ENCODE measurements at places on chromosomes 6 and 20.

DNA sequence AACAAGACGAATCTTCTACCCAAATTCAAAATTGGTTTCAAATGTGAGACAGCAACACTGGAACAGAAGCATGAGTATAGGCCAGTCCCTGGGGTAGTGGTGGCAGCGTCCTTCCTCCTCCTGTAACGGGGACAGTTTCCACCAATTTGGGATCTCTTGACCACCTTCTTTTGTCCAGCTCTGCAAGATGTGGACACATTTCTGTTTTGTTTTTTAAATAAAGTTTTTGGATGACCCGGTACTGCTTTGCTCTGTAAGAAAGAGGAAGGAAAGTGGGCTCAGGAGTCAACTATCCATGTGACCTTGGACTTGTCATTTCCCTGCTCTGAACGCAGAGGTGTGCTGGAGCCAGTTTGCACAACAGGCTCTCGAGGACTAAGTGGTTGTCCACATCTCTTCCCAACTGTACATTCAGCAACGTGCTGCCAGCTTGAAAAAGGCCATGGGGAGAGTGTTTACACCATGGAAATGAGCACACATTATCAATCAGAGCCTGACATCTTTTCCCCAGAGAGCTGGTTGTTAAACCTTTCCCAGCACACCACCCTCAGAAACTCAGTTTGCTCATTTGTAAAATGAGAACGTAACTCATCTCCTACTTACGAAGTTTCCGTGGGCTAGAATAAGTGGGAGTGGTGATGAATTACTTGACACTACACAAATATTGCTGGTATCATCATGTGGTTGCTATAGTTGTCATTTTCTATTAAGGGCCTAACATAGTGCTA lies 66.5 kb downstream of the ADTRP start:
- no peak for DNase-seq

GRCh38 chr6:45738057-45738455 lies 277.6 kb downstream of the CLIC5 start:
- DNase-seq: no peak

- no peak for DNase-seq
Measured at GRCh38 chr6:21613809-21614208, 20.3 kb downstream of the SOX4 start.

GRCh38 chr6:119163006-119163405 lies 84.5 kb upstream of the FAM184A start:
- no peak for DNase-seq

DNA sequence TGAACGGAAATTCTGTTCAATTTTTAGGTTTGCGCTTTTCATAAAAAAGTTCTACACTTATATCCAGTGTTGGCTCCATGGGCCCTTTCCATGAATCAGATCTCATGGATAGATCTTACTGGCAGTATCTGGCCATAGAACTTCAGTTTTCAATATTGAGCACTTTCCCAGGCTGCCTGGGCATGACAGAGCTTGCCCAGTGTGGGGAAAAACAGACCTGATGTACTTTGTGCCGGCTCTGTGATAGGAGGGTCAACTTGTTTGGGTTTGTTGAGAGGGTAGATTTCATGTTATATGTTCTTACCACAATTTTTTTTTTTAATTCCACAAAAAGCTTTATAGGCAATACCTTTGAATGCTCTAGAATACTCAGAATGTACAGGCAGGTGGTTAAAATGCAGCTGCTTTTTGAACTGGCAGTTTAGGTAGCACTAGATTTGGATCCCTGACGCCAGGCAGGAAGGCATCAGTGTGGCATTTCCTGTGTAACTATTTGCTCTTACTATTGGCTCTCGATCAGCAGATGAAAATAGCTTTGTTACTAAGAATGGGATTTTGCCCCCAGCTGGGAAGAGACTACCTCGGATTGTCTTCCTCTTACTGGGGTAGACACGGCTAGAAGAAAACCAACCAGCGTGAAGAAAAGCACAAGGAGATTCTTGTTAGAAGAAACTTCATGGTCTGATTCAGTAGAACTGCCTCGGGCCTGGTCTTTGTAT lies 404.9 kb upstream of the SOX4 start:
- no peak for DNase-seq

DNA sequence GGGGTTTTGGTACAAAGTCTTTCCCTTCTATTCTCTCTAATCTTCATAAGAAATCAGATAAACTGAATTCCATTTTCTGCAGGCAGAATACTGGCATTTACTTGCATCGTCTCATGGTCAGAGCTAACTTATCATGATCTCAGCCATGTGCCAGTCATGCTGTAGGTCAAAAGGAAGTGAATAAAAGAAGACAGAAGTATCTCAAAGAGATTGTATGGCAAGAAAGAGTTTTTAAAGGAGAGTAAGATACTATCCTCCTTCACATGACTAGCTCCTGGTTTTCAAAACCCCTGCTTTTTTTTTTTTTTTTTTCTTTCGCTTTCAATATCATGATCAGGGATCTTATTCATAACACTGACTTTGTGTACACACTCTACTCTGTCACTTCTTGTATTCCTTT lies 398.3 kb downstream of the C6orf118 start:
- DNase-seq: no peak

DNA sequence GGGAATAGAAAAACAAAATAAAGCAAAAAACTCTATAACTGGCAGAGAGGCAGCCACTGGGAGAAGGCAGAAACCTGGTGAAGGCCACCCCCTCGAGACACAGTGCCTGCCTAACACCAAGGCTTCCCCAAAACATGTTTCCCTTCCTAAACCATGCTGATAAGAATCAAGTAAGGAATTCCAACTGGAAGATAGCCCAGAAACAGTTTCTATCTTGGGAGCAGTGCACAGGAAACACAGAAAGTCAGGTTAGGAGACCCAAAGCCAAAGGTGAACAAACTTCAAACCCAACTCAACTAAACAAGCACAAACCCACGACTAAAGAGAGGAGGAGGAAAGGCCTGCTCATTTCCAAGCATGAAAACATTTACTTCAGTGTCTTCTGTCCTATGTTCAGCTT lies 433.7 kb upstream of the RGS17 start:
- DNase-seq: no peak

GRCh38 chr6:105994591-105995390 lies 91.3 kb upstream of the PRDM1 start:
- no peak for DNase-seq

DNA sequence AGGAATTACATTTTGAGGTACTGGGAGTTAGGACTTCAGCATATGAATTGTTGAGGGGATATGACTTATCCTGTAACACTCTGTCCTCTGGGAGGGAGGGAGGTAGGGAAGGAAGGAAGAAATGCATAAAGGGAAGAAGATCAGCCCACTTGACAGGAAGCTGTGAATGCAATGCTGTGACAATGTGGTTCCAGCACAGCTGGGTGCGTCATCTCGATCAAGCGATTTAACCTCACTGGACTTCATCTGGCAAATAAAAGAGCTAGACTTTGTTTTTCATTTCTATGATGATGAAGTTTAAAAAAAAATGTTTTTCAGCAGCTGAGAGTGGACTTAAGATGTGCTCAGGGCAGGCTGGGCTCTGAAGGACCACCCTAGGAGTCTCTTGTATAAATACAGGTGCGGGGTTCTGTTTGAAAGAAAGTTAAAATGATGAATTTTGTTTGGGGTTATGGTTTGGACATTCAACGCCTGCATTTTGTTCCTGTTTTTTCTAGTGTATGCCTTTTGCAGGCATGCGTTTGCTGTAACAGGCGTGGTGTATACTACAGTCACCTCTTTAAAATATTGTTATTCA lies 178.1 kb downstream of the RIMS1 start:
- no peak for DNase-seq

DNA sequence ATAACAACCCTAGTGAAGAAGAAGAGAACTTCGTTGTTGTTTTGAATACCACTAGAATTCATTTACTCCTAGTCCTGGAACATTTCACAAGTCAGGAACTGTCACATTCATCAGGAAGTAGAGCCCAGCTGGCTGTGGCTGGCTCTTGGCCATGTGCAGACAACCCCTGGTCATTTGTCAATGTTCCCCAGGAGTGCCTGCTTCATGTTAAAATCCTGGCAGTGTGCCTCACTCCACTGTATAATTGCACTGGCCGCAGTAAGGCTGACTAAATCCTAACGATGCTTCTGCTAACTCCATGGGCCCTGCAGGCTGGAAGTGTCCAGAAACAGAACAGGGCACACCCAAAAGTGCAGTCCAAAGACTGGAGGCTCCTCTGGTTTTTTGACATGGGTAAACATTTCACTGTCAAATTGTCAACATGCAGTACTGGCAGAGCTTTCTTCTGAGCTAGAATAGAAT lies 41.5 kb upstream of the ADGRF1 start:
- no peak for DNase-seq

DNA sequence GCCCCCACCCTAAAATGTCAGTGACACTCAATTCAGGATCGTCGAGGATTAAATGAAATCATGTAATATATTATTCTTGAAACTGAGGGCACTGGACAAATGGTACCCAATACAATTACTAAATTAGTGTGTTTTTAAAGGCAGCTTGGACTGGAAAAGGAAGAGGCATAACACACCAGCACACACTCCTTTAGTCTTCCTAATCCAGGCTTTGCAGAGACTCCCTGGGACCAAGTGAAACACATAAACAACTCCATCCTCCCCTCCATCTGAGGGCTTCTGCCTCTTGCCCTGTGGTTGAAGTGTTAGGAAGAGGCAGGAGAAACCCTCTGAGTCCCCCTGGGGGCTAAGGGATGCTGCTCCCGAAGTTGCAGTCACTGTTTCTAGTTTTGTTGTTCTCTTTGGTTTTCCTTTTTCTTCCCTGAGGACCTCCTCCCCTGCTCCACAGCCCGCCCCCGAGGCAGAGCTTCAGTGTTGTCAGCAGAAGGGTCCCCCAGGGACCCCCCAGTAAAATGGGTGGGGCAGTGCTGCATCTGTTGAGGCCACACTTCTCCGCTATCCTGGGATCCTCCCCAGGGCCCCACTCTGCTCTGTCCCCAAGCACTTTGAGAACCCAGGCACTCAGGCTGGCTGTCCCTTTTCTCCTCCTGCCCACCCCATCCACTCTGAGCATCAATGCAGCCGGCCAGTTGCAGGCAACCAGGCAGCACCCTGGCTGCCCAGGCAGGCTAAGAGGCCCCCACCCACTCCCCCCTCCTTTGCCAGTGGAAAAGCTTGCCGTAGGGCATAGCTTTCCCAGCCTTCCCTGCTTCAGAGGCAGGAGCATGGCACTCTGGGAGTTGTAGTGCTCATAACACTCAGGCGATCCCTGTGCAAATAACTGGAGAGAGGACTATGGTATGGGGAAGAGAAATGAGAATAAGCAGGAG lies 5.9 kb downstream of the TMEM63B start:
- DNase-seq: no peak

GRCh38 chr6:101539510-101540245 lies 146.2 kb downstream of the GRIK2 start:
- DNase-seq: no peak

GRCh38 chr6:24974182-24975171 lies 38.7 kb upstream of the RIPOR2 start:
- no peak for DNase-seq

DNA sequence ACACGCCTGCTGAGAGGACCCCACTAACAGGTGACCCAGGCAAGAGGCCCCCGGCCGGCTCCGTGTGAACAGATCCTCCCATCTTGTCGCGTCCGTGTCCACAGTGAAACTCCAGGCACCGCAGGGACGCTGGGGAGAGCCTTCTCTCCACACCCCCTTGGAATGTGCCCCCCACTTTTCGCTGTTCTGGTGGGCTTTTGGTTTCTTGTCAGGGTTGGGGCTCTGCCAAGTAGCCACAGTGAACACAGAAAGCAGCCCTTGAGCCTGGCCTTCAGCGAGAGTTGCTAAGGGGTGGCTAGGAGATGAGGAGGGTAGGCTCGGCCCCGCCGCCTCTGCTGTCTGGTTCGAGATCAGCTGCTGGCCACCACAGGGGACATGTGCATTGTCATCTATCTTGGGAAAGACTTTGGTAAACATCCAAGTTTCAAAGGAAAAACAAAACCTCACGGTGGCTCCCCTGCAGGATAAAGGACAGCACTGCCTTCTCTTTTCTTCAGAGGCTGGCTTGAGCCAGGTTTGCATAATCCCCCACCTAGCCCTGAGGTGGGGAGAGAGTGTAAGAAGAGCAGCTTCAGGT lies 22.7 kb downstream of the SYNDIG1 start:
- DNase-seq: no peak

DNA sequence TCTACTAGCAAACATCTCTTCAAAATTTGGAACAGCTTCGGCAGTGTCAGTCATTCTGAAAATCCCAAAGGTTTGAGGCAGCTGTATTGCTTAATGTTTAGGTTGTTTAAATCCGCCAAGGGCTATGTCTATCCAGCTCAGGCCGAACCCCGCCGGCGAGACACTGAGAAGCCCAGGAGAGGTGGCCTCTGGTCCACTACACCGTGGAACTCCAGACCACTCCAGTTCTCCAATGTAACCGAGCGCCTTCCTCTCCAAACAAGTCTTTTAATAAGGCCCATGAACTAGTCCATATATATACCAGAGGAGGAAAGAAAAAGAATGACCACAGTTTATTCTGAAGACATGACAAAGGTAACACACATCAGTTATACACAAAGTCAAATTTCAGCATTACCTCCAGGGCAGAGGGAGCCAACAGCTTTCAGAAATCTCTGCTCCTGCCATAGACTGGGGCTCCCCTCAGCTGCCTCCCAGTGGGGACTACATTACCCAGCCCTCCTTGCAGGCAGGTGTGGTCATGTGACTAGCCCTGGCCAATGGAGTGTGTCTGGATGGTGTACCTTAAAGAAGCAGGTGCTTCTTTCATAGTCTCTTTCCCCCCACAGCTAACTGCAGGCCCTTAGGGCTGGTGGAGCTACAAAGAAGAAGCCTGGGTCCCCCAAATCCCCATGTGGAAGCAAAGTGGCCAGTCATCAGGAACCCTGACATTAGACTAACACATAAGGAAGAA lies at the start of gene RAMACL:
RAMACL (minus strand) TSS at position 255 of the 733 bp plus-strand sequence; CDS start at position 54, 201 bp downstream.
- DNase-seq: peak; percentile 29

GRCh38 chr6:30965140-30965601 lies 18.3 kb upstream of the MUC21 start:
- DNase-seq: no peak

DNA sequence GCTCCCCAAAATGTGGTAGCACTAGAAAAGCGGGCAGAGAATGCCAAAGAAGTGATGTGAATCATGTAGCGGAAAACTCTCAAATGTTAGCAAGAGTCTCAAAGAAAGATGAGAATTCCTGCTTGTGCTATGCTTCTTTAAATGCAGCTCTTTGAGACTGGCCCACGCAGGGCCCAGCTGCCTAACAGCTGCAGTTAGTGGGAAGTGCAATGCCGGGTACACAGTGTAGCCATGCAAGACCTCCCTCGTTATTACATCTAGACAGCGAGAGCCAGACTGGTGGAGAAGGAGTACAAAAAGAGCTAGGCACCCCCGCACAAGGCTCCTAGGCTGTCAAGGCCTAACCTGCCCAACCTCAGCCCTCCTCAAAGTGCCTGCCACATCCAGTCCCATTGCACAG lies 201.7 kb upstream of the PRDM1 start:
- DNase-seq: no peak
